ENCODE measurements at places on chromosomes 7 and 10.
A peak's percentile ranks its signal among the peaks of the same experiment; 100 is the strongest.

GRCh38 chr7:41116817-41117216 is 586.1 kb downstream of the INHBA start:
- no peak for DNase-seq

GRCh38 chr10:124225029-124225466 is 131.7 kb upstream of the CHST15 start:
- no peak for DNase-seq

DNA sequence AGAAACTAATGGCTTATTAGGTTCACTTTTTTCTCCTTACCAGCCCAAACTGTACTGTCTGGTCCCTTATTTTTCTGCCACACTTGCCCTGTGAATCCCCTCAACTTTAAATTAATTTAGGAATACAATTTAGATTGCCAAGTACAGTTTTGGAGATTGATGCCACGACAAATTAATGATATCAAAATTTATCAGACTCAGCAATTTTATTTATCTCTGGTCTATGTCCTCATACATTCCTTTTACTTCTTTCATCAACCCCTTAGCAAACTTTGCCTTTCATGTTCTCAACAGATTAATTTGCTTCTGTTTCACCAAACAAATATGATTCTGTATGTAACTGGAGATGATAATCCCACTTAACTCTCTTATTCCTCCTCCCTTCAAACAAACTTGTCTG is 38.2 kb downstream of the SHOC2 start:
- no peak for DNase-seq

DNA sequence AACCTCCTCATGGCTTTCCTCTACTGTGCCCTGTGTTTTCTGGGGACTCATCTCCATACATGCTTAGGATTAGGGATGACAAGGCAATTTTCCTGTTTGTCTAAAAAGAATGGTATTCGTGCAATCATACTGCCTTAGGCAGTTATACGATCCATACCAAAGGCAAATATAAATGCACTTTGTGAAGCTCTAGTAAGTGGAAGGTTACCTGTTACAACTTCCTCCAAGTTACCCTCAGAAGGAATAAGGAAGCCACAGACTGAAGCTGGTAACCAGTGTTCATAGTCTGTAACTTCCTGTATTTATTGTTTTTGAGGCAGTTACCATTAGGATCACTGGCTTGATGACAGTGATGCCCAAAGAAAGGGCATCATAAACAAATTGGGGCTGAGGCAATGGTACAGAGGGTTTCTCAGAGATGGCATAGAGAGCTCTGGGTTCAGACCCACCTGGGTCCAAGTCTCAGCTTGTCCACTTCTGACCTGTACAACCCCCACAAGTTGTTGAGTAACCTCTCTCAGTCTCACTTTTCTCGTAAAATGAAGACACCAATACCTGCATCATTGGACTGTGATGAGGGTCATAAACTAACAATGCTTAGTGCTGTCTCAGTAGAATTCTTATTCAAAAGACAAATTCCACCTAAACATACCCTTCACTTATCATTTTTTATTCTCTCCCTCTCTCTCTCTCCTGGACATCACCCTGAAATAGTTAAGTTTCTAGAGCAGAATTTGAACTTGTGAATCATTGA is 138.2 kb downstream of the ELMO1 start:
- DNase-seq = no peak

GRCh38 chr10:72834183-72834825 is 59.2 kb upstream of the OIT3 start:
- no peak for DNase-seq

- peak; percentile 83 for DNase-seq
Observed at GRCh38 chr10:17923728-17924127, 28.0 kb upstream of the SLC39A12 start.

GRCh38 chr7:154841731-154842331 is 161.1 kb downstream of the PAXIP1 start:
- no peak for DNase-seq

- DNase-seq = peak; percentile 51
Observed at GRCh38 chr7:2202901-2203765, 29.6 kb downstream of the MAD1L1 start.

DNA sequence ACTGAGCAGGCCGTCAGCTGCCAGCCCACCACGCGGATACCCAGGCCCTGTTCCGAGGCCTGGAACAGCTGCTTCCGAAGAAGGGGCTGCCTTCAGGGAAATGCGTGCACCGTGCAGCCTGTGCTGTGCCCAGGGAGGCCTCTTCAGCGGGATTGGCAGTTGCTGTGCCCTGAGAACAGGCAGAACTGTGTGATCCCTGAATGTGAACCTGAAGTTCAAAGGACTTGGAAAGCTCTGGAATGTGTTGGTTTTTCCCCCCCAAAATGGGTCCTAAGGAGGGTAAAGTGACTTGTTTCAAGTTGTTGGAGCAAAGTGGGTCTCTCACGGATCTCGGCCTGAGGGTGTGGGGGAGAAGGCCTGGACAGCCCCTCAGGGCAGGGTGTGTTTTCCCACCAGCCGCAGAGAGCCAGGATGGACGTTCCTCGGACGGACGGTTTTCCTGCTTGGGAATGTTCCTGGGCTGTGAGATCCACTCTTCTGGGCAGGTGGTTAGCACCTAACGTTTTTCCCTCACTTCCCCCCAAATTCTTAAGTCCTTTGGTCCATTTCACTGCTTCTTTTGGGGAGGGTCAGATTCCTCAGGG is 2.1 kb downstream of the SPRN start:
- no peak for DNase-seq

GRCh38 chr10:3636356-3637181 is 148.4 kb downstream of the KLF6 start:
- no peak for DNase-seq

DNA sequence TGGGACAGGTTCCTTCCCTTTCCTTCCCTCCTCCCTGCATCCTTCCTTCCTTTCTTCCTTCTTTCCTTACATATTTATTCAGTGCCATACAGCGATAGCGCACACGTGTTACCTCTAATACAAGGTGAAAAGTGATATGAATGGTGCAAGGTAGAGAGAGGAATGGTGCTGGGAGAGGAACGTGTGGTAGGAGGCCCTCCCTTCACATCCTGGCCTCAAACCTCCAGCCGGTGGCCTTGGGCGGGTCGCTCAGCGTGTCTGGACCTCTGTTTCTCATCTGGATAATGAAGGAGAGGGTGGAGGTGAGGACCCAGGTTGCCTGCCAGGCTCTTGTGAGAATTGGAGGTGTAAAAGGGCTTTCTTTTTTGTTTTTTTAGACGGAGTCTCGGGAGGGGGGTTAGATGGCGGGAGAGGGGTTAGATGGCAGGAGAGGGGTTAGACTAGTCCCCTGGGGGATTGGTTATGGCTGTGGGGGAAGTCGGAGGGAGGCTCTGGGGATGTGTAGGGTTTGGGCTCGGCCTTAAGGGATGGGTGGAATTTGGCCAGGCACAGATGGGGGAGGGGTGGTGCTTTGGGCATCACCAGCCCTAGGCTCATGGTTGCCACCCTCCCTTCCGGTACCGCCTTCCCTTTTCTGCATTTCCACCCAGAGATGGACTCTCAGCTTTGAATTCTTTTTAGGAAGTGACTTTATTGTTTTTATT is 14.9 kb downstream of the CHST3 start:
- no peak for DNase-seq

GRCh38 chr7:1114505-1114904 is 26.6 kb downstream of the GPER1 start:
- DNase-seq = no peak

DNA sequence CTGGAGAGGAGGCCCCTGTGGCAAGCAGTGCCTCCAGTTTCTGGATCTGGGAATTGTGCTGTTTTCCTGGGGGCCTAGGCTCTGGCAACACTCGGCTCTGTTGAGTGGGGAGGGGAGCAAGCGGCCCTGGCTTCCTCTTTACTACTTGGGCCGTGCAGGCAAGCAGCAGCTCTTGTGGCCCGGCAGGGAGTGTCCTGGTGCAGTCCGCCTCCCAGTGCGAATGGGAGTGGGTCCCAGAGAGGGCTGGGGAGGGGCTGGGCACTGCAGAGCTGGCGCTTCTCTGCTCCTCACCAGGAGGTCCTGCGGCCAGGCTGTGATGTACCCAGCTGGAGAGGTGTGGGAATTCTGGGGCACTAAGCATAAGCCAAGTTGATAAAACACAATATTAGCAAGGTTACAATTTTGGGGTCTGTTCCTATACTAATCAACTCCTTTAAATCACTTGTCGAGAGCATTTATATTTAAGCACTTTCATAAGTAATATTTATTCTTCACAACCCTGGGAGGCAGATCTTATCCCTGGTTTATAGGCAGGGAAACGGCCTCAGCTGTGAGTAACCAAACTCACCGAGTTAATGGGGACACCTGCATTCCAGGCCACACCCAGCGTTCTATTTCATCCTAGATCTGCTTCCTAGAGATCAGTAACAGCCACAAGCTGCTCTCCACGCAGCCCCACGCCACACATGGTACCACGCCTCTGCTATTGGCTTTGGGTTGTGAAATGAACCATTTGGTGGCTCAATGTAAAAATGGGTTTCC is 183.4 kb upstream of the PLXNA4 start:
- no peak for DNase-seq

Data from tibial artery (tissue), 4 donors.